ENCODE measurements at places on chromosomes 3 and 15. TPM values are rescaled to one million over a fixed set of nuclear protein-coding genes. Genes with fewer than 3 reads are reported as not detected.

The SCAANT1 gene
- not detected for total RNA-seq

The CLRN1 gene
- 0.22 TPM for total RNA-seq

The RUVBL1 gene
- 182 TPM for total RNA-seq

The SPATA12 gene
- not detected for total RNA-seq

The KIF15 gene
- total RNA-seq = 19.3 TPM

The ARHGAP11A gene
- 40.9 TPM for total RNA-seq

The CHD2 gene
- 35.5 TPM for total RNA-seq

The GABRR3 gene
- not detected for total RNA-seq

The CORO2B gene
- total RNA-seq = 5.4 TPM

The GMNC gene
- total RNA-seq = 0.07 TPM

The UBL7 gene
- total RNA-seq = 83.0 TPM

The RTP3 gene
- 0.07 TPM for total RNA-seq

The CAMP gene
- not detected for total RNA-seq

The SCN5A gene
- total RNA-seq = 8.1 TPM

The ZIC1 gene
- total RNA-seq = 2.0 TPM

The GPR62 gene
- total RNA-seq = not detected

The EOMES gene
- 54.9 TPM for total RNA-seq

The RYK gene
- 79.2 TPM for total RNA-seq

The PLA1A gene
- not detected for total RNA-seq

The ANKRD34C gene
- not detected for total RNA-seq

The WDR49 gene
- total RNA-seq = 0.35 TPM

The GTF2A2 gene
- total RNA-seq = 36.4 TPM

The KLHL25 gene
- 20.8 TPM for total RNA-seq

The TMEM207 gene
- not detected for total RNA-seq

The CRTC3 gene
- 6.0 TPM for total RNA-seq

The CLDN16 gene
- 0.96 TPM for total RNA-seq

The IL12A gene
- 1.1 TPM for total RNA-seq

The RYR3 gene
- total RNA-seq = 0.69 TPM

The PFKFB4 gene
- total RNA-seq = 11.4 TPM

The SMAD3 gene
- total RNA-seq = 30.8 TPM

The PIERCE2 gene
- total RNA-seq = 1.5 TPM

The EPHA3 gene
- 0.33 TPM for total RNA-seq

The TLR9 gene
- total RNA-seq = not detected

The ATP13A5 gene
- total RNA-seq = 0.03 TPM
